ENCODE measurements at places on chromosomes 2 and 18. TPM values are rescaled to one million over a fixed set of nuclear protein-coding genes. Genes with fewer than 3 reads are reported as not detected.

DNA sequence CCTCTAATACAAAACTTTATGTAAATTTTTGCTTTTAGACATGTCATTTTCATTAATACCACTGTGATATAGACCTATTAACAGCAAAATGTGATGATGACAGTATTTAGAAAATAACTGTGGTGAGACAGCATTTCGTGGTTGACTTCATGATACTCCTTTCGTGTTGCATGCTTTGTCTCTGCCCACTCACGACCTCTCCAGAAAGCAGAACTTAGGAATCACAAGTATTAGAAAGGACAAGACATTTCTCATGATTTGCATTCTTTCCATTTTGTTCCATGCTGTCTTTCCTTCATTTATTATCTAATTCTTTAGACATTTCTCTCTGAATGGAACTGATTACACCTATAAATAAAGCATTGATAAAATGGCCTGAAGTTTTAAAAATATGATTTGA lies 85.2 kb upstream of the POU3F3 start:
- H3K36me3 ChIP-seq: no peaks in the 10 kb centered on the region
- no peak overlapping the region for H3K4me3 ChIP-seq
- DNase-seq: no peak
- no peaks in the 10 kb centered on the region for H3K4me1 ChIP-seq

- DNase-seq: no peak
- H3K27ac ChIP-seq: no peak overlapping the region
- H3K27me3 ChIP-seq: no peaks in the 10 kb centered on the region
- H3K4me3 ChIP-seq: no peak overlapping the region
Measured at GRCh38 chr2:227655454-227655853, 11.2 kb upstream of the SCYGR5 start.

DNA sequence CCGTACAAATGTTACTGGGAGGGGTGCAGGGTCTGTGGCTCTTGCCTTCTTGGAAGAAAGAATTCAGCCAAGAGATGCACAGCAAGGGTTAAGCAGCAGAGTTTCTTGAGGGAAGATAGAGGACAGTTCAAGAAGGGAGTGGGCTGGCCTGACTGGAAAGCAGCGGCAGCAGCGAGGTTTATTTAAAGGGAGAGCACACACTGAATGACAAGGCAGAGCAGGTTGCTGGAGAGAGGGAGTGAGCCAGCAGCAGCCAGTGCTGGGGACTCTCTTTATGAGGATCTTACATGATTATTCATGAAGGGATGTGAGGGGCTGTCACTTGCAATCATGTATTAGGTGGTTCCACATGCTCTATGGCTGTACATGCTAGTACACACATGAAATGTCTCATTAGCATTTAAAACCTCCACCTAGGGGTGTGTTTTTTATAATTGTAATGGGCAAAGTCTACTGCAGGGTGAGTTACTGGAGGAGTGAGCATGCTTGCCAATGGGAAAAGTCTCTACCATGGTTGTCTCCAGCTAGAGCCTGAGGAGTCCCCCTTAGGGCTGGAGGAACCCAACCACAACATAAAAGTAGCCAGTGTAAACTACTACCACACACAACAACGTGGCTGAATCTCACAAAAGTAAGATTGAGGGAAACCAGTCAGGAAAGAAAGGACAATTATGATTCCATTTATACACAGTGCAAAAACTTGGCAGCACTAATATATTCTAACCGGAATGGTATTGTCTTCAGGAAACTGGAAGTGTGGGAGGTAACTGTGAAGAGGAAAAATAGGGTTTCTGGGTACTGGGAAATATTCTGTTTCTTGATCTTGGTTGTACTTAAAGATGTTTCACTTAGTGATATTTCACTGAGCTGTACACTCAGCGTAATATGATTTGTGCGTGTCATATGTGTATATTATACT lies 87.6 kb upstream of the FAM110C start:
- no peak for DNase-seq
- no peaks in the 10 kb centered on the region for H3K27me3 ChIP-seq
- H3K27ac ChIP-seq: no peak overlapping the region
- no peaks in the 10 kb centered on the region for H3K4me1 ChIP-seq
- H3K36me3 ChIP-seq: no peaks in the 10 kb centered on the region
- no peak overlapping the region for H3K4me3 ChIP-seq

- no peak overlapping the region for H3K27ac ChIP-seq
- no peak overlapping the region for H3K4me3 ChIP-seq
- no peaks in the 10 kb centered on the region for H3K4me1 ChIP-seq
- no peak for DNase-seq
- no peaks in the 10 kb centered on the region for H3K36me3 ChIP-seq
Measured at GRCh38 chr2:222561817-222562645, 93.9 kb downstream of the FARSB start.

DNA sequence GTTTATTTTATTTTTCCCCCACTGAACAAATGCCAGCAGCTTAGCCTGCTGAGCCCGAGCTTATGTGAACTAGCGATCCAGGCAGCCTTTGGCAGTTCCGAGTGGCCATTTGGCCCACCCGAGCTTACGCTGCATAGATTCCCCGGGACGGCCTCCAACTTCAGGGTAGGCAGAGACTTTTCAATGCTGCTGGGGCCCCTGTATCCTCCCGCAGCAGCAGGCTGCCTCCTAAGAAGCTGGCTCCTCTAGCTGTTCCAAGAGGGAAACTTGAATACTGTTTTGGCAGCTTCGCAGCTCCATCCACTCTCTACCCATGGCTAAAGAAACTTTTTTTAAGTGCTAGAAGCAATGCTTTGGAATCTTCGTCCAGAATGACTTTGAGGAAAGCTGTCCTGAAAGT lies 295.2 kb downstream of the SS18 start:
- no peak for DNase-seq
- no peak overlapping the region for H3K27ac ChIP-seq
- H3K27me3 ChIP-seq: no peaks in the 10 kb centered on the region
- no peaks in the 10 kb centered on the region for H3K36me3 ChIP-seq

The PSMG2 gene
- polyA plus RNA-seq: 113 TPM

DNA sequence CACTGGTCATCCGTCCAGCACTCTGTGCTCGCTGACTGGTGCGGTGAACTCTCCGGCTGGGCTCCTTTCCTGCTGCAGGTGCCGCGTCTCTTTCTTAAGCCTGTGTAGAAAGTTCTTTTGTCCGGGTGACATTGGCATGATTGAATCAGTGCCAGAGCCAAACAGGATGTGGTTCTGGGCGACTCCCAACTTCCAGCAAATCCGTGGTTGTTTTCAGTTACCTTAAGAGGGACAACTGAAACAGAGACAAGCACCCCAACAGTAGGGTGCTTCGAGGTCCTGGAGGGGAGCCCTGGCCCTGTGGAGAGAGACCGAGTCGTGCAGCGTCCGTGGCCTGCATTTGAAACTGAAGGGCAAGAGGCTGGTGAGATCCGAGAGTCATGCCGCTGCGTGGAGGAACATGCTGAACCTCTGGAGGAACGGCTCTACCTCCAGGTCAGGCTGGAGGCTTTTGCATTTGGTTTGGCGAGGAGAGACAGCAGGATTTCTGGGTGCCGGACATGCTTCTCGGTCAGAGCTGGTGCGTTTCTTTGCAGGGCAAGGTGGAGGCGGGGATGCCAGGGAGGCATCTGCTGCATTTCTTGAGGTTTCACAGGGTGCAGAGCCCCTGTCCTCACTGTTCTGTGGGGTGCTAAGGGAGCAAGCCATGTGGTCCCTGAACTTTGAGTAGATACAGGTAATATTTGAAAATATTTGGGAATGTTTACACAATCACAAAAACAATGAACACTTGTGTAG lies 26.8 kb downstream of the SH3BP4 start:
- no peak overlapping the region for H3K27ac ChIP-seq
- H3K36me3 ChIP-seq: no peaks in the 10 kb centered on the region
- H3K4me3 ChIP-seq: no peak overlapping the region
- DNase-seq: no peak
- H3K4me1 ChIP-seq: no peaks in the 10 kb centered on the region
- no peaks in the 10 kb centered on the region for H3K27me3 ChIP-seq

All from naive thymus-derived CD4-positive, alpha-beta T cell (primary cell).